ENCODE measurements at places on chromosomes 3 and 15. TPM values are rescaled to one million over a fixed set of nuclear protein-coding genes. Genes with fewer than 3 reads are reported as not detected.

ASB14 gene
- polyA plus RNA-seq, result not detected

ITIH3 gene
- polyA plus RNA-seq, result not detected

CHRNB4 gene
- polyA plus RNA-seq, result 0.03 TPM

ST3GAL6 gene
- 13.2 TPM for polyA plus RNA-seq

CLEC3B gene
- polyA plus RNA-seq, result 1.8 TPM

UCN2 gene
- 0.11 TPM for polyA plus RNA-seq

SCN5A gene
- 2.7 TPM for polyA plus RNA-seq

SUSD5 gene
- 7.7 TPM for polyA plus RNA-seq

CRABP1 gene
- polyA plus RNA-seq, result not detected

AGBL1 gene
- polyA plus RNA-seq, result not detected

OGG1 gene
- polyA plus RNA-seq, result 32.1 TPM

GRCh38 chr3:157073810-157074209 is 86.1 kb downstream of the CCNL1 start:
- no peaks in the 10 kb centered on the region for H3K4me1 ChIP-seq
- H3K27ac ChIP-seq, result no peak overlapping the region
- H3K27me3 ChIP-seq, result no peaks in the 10 kb centered on the region

- no peak overlapping the region for H3K27ac ChIP-seq
- DNase-seq, result no peak
- no peaks in the 10 kb centered on the region for H3K4me1 ChIP-seq
- H3K27me3 ChIP-seq, result no peaks in the 10 kb centered on the region
- no peaks in the 10 kb centered on the region for H3K36me3 ChIP-seq
- no peak overlapping the region for H3K4me3 ChIP-seq
Measured at GRCh38 chr3:3737531-3737930, 61.7 kb upstream of the LRRN1 start.

GRCh38 chr3:29561651-29562149 is 280.8 kb downstream of the RBMS3 start:
- no peak for DNase-seq
- no peaks in the 10 kb centered on the region for H3K27me3 ChIP-seq
- H3K4me3 ChIP-seq, result no peak overlapping the region
- no peaks in the 10 kb centered on the region for H3K4me1 ChIP-seq
- H3K27ac ChIP-seq, result no peak overlapping the region

DNA sequence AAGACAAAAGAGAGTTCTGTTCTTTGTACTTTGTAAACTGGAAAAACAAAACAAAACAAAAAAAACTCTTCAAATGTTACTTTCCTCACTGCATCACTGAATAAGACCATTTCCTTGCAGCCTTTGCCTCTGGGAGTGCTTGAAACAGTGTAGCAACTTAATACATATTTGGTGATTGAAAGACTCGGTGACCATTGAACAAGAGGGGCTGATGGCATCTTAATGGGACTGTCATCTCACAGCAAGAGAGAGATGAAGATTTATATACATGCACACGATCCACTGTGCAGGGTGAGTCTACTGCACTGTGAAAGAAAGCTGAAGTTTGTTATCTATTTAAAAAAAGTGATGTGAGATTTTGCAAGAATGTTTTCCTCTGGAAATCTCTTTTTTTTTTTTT is 111.9 kb upstream of the KLHL25 start:
- H3K27ac ChIP-seq, result no peak overlapping the region
- H3K4me3 ChIP-seq, result no peak overlapping the region
- H3K36me3 ChIP-seq, result no peaks in the 10 kb centered on the region
- no peaks in the 10 kb centered on the region for H3K4me1 ChIP-seq
- H3K27me3 ChIP-seq, result no peaks in the 10 kb centered on the region

- H3K4me1 ChIP-seq, result peaks cover 6% of the 10 kb centered on the region
- peaks cover 29% of the 10 kb centered on the region for H3K36me3 ChIP-seq
- no peaks in the 10 kb centered on the region for H3K27me3 ChIP-seq
- no peak overlapping the region for H3K4me3 ChIP-seq
Measured at GRCh38 chr3:12603969-12604368, 47.1 kb downstream of the MKRN2 start.

DNA sequence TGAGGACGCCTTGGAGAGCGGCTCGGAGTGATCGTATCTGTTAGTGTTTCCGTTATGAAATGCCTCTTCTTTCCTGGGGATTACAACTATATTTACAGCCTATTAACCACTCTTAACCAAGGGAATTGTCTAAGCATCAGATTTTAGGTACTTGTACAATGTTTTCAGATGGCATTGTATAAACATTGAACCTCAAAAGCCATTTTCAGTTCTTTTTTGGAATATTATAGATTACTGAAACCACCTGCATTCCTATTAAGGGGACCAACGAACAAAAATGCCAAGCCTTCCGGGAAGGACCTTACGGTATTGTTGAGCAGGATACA is 1.1 kb downstream of the NEO1 start:
- no peak overlapping the region for H3K4me3 ChIP-seq
- H3K36me3 ChIP-seq, result no peaks in the 10 kb centered on the region
- DNase-seq, result no peak
- no peak overlapping the region for H3K27ac ChIP-seq
- peaks cover 92% of the 10 kb centered on the region for H3K27me3 ChIP-seq
- peaks cover 8% of the 10 kb centered on the region for H3K4me1 ChIP-seq

- no peak overlapping the region for H3K27ac ChIP-seq
- H3K4me1 ChIP-seq, result no peaks in the 10 kb centered on the region
- no peak for DNase-seq
Measured at GRCh38 chr15:53559364-53560277, 199.8 kb downstream of the WDR72 start.

GRCh38 chr3:67127254-67127653 is 129.1 kb downstream of the KBTBD8 start:
- no peak overlapping the region for H3K27ac ChIP-seq
- DNase-seq, result no peak
- no peaks in the 10 kb centered on the region for H3K36me3 ChIP-seq
- no peaks in the 10 kb centered on the region for H3K4me1 ChIP-seq
- H3K27me3 ChIP-seq, result no peaks in the 10 kb centered on the region

- H3K36me3 ChIP-seq, result no peaks in the 10 kb centered on the region
- no peaks in the 10 kb centered on the region for H3K27me3 ChIP-seq
- peaks cover 5% of the 10 kb centered on the region for H3K4me1 ChIP-seq
- no peak overlapping the region for H3K4me3 ChIP-seq
- H3K27ac ChIP-seq, result no peak overlapping the region
Measured at GRCh38 chr15:69410248-69410874, 3.8 kb upstream of the KIF23 start.

GRCh38 chr3:100891827-100892226 is 101.4 kb downstream of the ABI3BP start:
- no peak overlapping the region for H3K27ac ChIP-seq
- no peak for DNase-seq
- no peak overlapping the region for H3K4me3 ChIP-seq
- no peaks in the 10 kb centered on the region for H3K36me3 ChIP-seq

DNA sequence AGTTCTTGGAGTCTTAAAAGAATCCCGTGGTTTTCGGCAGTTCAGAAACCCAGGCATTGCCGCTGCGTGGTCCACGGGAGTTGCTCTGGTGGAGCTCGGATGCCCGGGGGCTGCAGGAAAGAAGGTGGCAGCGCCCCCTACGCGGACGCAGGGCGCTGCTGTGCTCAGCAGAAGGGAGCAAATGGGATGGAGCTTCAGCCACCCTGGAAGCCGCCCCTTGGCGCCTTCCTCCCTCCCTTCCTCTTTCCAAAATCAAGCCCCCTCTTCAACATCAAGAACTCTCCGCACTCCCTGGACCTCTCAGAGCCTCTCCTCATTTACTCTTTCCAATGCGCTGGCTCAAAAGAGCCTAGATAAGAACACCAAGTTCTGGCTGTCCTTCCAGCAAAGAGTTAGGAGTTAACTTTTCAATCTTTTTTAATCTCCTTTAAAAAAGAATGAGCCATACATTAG is 880 bp upstream of the CHRNA7 start:
- H3K4me1 ChIP-seq, result no peaks in the 10 kb centered on the region
- no peaks in the 10 kb centered on the region for H3K36me3 ChIP-seq
- H3K4me3 ChIP-seq, result no peak overlapping the region
- peak; percentile 10 for DNase-seq
- no peak overlapping the region for H3K27ac ChIP-seq
- H3K27me3 ChIP-seq, result peaks cover 26% of the 10 kb centered on the region

- no peaks in the 10 kb centered on the region for H3K36me3 ChIP-seq
- H3K4me3 ChIP-seq, result no peak overlapping the region
- no peaks in the 10 kb centered on the region for H3K4me1 ChIP-seq
- no peak overlapping the region for H3K27ac ChIP-seq
- no peak for DNase-seq
Measured at GRCh38 chr3:65577843-65578430, 460.8 kb downstream of the MAGI1 start.

DNA sequence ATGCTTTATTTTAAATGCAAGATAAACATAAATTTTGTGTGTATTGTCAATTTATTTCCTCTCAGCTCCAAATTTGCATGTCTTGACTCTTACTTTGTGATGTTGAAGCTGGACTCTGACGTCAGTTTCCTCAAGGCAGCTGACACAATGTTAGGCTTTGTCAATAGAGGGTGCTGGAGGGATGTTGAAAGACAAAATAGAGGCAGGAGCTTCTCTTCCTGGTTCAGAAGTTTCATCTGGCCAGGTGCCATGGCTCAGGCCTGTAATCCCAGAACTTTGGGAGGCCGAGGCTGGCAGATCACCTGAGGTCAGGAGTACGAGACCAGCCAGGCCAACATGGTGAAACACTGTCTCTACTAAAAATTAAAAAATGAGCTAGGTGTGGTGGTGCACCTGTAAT is 408.6 kb downstream of the GBE1 start:
- peak; percentile 85 for DNase-seq
- no peaks in the 10 kb centered on the region for H3K4me1 ChIP-seq
- no peak overlapping the region for H3K27ac ChIP-seq
- no peaks in the 10 kb centered on the region for H3K36me3 ChIP-seq
- H3K27me3 ChIP-seq, result no peaks in the 10 kb centered on the region

DNA sequence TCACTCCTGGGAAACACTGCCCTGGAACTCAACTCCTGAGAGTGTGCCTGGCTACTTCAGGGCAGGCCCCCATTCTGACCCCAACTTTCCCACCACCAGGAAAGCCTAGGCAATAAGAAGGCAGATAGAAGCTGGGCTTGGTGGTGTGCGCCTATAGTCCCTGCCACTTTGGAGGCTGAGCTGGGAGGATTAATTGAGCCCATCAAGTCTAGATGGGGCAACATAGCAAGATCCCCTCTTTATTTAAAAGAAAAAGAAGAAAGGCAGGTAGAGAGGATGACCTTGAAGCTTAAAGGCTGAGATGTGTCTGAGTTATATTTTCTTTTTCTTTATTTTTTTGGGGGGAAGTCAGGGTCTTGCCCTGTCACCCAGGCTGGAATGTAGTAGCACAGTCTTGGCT is 4.2 kb upstream of the RBPMS2 start:
- no peak overlapping the region for H3K27ac ChIP-seq
- peaks cover 6% of the 10 kb centered on the region for H3K4me1 ChIP-seq
- peaks cover 4% of the 10 kb centered on the region for H3K27me3 ChIP-seq
- H3K4me3 ChIP-seq, result no peak overlapping the region

DNA sequence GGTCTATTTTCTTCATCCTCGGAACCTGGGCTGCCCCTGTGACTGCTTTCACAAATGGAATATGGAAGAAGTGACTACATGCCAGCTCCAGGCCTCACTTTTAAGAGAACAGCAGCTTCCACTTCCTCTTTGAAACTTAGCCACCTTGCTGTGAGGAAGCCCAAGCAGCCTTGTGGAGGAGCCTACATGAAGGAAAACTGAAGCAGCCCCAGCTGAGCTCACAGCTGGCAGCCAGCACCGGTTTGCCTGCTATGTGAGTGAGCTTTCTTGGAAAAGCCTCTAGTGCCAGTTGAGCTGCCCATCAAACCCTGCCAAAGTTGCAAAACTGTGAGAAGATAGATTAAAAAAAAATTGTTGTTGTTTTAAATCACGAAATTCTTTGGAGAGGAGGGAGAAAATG is 498.0 kb upstream of the PROK2 start:
- no peak overlapping the region for H3K27ac ChIP-seq
- no peaks in the 10 kb centered on the region for H3K4me1 ChIP-seq

DNA sequence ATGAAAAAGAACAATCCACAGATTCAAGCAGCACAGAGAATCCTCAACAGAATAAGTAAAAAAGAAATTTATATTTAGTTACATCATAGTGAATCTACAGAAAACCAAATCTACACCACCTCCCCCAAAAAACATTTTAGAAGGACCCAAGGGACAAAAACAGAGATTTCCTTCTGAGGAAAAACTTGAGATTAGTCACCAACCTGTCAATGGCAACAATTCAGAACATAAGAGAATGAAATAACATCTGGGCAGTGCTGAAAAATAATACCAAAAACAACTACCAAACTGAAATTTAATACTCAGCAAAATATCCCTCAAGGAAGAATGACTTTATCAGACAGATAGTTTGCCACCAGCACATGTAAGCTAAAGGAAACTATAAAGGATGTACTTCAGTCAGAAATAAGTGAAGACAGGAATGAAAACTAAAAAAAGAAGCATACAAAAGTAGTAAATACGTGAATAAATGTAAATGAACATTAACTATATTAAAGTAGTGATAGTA is 260.7 kb downstream of the ULK4 start:
- no peaks in the 10 kb centered on the region for H3K36me3 ChIP-seq
- H3K4me1 ChIP-seq, result peaks cover 8% of the 10 kb centered on the region
- no peaks in the 10 kb centered on the region for H3K27me3 ChIP-seq
- DNase-seq, result peak; percentile 36
- no peak overlapping the region for H3K4me3 ChIP-seq

GRCh38 chr15:63764124-63764803 is 69.5 kb downstream of the HERC1 start:
- H3K27ac ChIP-seq, result no peak overlapping the region
- H3K27me3 ChIP-seq, result no peaks in the 10 kb centered on the region
- H3K4me1 ChIP-seq, result no peaks in the 10 kb centered on the region
- peaks cover 2% of the 10 kb centered on the region for H3K36me3 ChIP-seq
- no peak for DNase-seq

- no peak overlapping the region for H3K27ac ChIP-seq
- no peak for DNase-seq
- H3K36me3 ChIP-seq, result no peaks in the 10 kb centered on the region
- no peaks in the 10 kb centered on the region for H3K4me1 ChIP-seq
- no peak overlapping the region for H3K4me3 ChIP-seq
- H3K27me3 ChIP-seq, result peaks cover 10% of the 10 kb centered on the region
Measured at GRCh38 chr15:73034221-73034620, 18.0 kb upstream of the NEO1 start.

GRCh38 chr3:18351069-18351628 is 74.0 kb downstream of the SATB1 start:
- no peak for DNase-seq
- H3K27me3 ChIP-seq, result no peaks in the 10 kb centered on the region
- H3K4me3 ChIP-seq, result no peak overlapping the region
- H3K27ac ChIP-seq, result no peak overlapping the region
- no peaks in the 10 kb centered on the region for H3K36me3 ChIP-seq

- H3K4me1 ChIP-seq, result peaks cover 4% of the 10 kb centered on the region
- no peak overlapping the region for H3K27ac ChIP-seq
- no peaks in the 10 kb centered on the region for H3K27me3 ChIP-seq
- H3K36me3 ChIP-seq, result no peaks in the 10 kb centered on the region
- no peak overlapping the region for H3K4me3 ChIP-seq
Measured at GRCh38 chr3:128849911-128850455, 29.4 kb upstream of the ACAD9 start.

Data from endothelial cell of umbilical vein (primary cell).